ENCODE measurements at places on chromosomes 1 and 21. TPM values are rescaled to one million over a fixed set of nuclear protein-coding genes. Genes with fewer than 3 reads are reported as not detected.

DNA sequence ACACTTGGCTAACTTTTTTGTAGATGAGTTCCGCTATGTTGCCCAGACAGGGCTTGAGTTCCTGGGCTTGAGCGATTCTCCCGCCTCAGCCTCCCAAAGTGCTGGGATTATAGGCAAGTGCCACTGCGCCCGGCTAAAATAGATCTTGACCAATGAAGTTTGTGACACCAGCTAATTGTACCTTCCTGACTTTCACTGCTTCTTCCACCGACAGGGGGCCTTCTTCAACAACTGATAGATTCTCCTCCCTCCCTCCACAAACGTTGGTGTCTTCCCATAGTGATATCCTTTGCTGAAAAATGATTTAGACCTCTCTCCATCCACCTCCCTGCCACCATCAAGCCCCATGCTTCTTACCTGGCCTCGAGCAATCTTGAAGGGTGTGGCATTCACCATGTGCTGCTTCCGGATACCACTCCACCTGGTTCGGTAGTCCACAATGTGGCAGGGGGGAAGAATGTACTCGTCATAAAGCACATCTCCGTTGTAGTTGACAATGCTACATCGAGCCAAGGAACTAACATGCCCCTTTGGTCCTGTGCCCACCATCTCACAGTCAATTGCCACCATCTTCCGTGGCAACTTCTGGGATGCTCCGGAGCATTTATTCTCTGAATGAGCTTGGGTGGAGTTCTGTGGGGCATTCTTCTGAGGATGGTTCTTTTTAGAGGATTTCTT lies 1.6 kb upstream of the METTL25B start:
- no peaks in the 10 kb centered on the region for H3K27me3 ChIP-seq
- DNase-seq: peak; percentile 70
- H3K36me3 ChIP-seq: peaks cover 15% of the 10 kb centered on the region

DNA sequence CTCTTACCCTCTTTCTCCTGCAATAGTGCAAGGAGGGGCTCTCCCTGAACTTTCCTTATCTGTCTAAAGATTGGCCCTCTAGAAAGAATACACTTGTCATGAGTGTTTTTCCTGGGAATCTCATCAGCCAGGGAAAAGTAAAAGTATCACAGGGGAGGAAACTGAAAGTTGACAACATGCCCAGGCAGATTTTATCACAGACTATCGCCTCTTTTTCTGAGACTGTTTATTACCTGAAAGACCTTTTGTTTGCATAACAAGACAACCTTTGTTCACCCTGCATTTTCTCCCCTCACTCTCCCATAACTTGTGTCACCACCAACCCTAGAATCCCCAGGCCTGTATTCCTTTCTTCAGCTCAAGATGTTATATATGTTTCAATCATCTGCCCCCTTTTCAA lies 794.7 kb upstream of the ADAMTS5 start:
- no peak for DNase-seq
- H3K4me1 ChIP-seq: no peaks in the 10 kb centered on the region
- H3K36me3 ChIP-seq: no peaks in the 10 kb centered on the region
- no peak overlapping the region for H3K27ac ChIP-seq

DNA sequence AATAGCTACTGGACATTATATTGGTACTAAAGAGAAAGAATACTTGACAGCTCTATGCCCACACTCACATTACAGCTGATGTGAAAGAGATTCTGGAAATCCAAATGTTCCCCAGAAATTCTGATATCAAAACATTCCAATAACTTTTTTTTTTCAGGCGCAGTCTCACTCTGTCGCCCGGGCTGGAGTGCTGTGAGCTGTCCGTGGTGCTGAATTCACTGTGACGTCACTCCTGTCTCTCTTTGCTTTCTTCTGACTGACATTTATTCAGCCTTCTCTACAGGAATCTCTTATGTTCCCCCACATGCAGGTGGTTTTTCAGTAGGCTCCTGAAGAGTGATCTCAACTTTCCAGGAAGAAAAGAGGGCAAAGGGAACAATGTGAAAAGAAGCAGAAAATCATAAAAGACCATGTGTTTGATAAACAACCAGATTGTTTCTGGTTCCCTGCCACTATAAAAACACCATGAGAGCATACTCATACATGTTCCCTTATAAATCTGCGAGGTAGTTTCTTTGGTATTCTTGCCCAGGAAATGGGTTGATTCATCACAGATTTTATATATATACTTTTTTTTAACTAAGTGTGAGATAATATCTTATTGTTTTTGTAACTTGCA lies 6.2 kb downstream of the S100A7A start:
- no peaks in the 10 kb centered on the region for H3K27me3 ChIP-seq
- H3K36me3 ChIP-seq: no peaks in the 10 kb centered on the region
- H3K4me3 ChIP-seq: no peak overlapping the region
- no peak overlapping the region for H3K27ac ChIP-seq
- peak; percentile 66 for DNase-seq

DNA sequence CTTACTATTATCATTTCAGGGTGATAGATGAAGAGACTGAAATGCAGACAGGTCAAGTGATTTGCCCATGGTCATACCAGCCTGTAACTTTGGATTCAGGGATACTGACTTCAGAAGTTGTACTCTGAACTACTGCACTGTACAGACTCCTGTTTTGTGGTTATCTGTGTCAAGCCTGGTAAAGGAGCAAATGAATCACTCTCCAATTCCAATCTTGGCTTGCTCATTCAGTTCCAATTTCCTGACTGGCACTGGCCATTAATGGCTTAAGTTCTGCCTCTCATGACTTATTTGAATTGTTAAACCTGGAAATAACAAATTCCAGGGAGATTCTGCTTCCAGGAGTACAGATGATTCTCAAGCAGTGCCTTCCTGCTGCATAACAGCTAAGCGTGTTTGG lies 45.4 kb upstream of the PLD5 start:
- no peak for DNase-seq
- no peaks in the 10 kb centered on the region for H3K27me3 ChIP-seq
- H3K4me3 ChIP-seq: no peak overlapping the region
- H3K36me3 ChIP-seq: no peaks in the 10 kb centered on the region

Gene COL11A1
- total RNA-seq: 0.26 TPM

Gene PAQR6
- 0.33 TPM for total RNA-seq

DNA sequence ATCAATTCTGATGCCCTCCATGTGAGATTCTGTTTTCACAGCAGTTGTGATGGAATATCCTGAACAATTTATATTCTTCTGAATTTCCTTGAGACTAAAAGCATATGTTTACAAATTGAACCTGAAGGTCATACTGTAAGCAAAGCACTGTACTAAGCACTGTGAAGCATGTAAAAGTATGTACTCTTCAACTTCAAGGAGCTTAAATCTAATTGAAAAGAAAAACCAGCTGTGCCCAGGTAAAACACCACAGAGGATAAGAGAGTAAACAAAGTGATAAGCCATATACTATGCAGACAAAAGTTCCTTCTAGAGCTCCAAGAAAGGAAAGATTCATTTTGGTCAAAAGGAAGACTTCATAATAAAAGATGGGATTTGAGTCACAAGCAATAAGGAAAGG lies 71.9 kb downstream of the TTLL7 start:
- no peak for DNase-seq
- no peak overlapping the region for H3K4me3 ChIP-seq
- H3K36me3 ChIP-seq: no peaks in the 10 kb centered on the region
- no peaks in the 10 kb centered on the region for H3K4me1 ChIP-seq
- no peaks in the 10 kb centered on the region for H3K27me3 ChIP-seq
- H3K27ac ChIP-seq: no peak overlapping the region

Gene OR6F1
- total RNA-seq: not detected

GRCh38 chr1:215807911-215808436 lies 240.9 kb downstream of the KCTD3 start:
- DNase-seq: peak; percentile 8
- H3K4me1 ChIP-seq: no peaks in the 10 kb centered on the region
- no peak overlapping the region for H3K4me3 ChIP-seq
- no peaks in the 10 kb centered on the region for H3K27me3 ChIP-seq

DNA sequence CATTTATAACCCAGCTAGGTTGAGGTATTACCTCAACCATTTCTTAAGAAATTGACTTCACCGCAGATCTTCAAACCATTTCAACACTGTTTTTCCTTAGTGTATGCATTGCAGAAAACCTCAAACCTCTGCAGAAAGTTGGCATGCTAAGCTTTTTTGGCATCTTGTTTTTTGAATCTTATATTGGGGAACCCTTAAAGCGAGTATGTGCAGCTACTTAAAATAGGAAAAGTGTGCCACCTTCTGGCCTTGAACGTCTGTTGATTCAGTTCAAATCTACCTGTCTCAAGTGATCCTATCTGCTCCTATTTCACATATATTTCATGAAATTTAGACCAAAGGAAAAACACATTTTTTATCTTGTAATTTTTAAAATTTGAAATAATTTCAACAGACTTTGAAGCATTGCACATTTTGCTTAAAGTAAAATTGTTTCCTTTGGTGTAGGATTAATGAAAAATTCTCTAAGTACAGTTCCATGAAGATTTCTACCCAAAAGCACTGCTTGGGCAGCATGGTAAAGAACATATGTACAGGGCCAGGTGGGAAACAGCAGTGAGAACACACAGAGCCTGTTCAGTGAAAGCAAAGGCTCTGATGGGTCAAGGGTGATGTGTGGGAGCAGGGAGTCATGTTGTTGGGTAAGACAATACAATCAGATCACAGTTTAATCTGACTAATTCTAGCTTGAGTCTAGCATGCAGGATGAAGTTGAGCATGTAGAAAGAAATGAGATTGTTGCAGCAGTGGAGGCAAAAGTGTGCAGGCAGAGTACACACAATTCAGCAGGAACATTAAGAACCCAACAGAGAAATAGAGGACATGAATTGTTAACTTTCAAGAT lies 17.2 kb downstream of the HENMT1 start:
- no peaks in the 10 kb centered on the region for H3K27me3 ChIP-seq
- peak; percentile 86 for DNase-seq
- H3K27ac ChIP-seq: no peak overlapping the region
- H3K36me3 ChIP-seq: no peaks in the 10 kb centered on the region

GRCh38 chr1:5945445-5945844 lies 46.8 kb downstream of the NPHP4 start:
- H3K4me1 ChIP-seq: no peaks in the 10 kb centered on the region
- H3K4me3 ChIP-seq: no peak overlapping the region
- H3K27ac ChIP-seq: no peak overlapping the region
- no peaks in the 10 kb centered on the region for H3K27me3 ChIP-seq
- no peaks in the 10 kb centered on the region for H3K36me3 ChIP-seq

Gene BSND
- not detected for total RNA-seq
